ENCODE measurements at places on chromosomes 16 and 17. TPM values are rescaled to one million over a fixed set of nuclear protein-coding genes. Genes with fewer than 3 reads are reported as not detected.
A peak's percentile ranks its signal among the peaks of the same experiment; 100 is the strongest.

DNA sequence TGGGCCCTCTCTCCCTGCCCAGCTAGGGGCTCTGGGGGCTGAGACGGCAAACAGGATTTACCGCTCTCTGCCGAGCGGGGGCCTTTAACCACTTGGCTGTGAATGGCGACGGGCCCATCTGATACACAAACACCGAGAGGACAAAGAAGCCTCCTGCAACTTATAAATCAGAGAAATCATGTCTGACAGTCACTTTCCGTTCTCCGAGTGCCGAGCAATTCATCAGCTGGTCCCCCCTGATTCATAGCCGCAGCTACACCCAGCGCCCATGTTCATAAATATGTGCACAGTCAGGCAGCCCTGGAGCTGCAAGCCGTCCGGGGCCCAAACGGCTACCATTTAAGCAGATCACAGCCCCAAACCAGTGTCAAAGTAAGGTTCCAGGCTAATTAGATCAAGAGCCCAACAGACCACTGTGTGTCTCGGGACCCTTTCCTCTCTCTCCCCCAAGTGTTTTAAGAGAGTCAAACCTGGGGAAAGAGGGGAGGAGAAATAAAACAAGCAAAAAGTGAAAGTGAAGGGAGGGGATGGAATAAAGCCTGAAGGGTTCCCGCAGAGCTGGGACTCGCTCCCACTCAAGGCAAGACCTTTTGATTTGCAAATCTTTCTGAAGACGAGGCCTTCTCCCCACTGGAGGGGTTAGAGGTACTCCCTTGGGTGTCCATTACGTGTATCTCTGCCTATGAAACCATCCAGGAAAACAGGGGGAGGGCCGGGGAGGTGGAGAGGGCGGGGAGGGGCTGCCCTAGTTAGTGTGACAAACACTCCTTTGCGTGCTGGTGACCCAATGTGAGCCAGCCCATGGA lies 154.7 kb downstream of the C16orf78 start:
- H3K4me1 ChIP-seq, result peaks cover 12% of the 10 kb centered on the region
- H3K27me3 ChIP-seq, result peaks cover 32% of the 10 kb centered on the region
- peak overlapping the region; percentile 85 for H3K4me3 ChIP-seq
- H3K27ac ChIP-seq, result no peak overlapping the region

DNA sequence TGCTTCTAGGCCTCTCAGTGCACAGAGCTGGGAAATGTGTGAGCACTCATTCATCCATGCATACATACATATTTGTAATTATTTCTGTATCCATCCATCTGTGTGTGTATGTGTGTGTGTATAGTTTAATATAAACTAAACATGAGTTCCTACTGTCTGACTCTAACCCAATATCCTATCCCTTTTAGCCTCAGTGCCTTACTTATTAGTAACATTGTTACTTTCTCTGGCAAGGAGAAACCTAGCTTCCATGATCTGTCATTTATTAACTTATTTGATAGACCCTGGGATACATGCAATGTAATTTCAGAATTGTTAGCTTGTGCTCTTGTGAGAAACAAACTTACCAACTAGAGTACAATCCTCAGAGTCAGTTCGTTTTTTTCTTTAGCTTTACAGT lies 59.0 kb upstream of the WSCD1 start:
- no peak for DNase-seq
- no peak overlapping the region for H3K4me3 ChIP-seq
- no peaks in the 10 kb centered on the region for H3K36me3 ChIP-seq

The KRTAP16-1 gene
- 2.0 TPM for polyA plus RNA-seq

GRCh38 chr17:39647256-39647655 lies 10.3 kb downstream of the STARD3 start:
- H3K4me1 ChIP-seq, result peaks cover 42% of the 10 kb centered on the region
- DNase-seq, result no peak
- no peak overlapping the region for H3K4me3 ChIP-seq
- H3K27me3 ChIP-seq, result no peaks in the 10 kb centered on the region
- no peak overlapping the region for H3K27ac ChIP-seq
- no peaks in the 10 kb centered on the region for H3K36me3 ChIP-seq
